ENCODE measurements at places on chromosomes 1 and 21. TPM values are rescaled to one million over a fixed set of nuclear protein-coding genes. Genes with fewer than 3 reads are reported as not detected.

PIGR gene
- total RNA-seq: not detected

MIXL1 gene
- not detected for total RNA-seq

SH2D1B gene
- total RNA-seq: 0.18 TPM

FAM72C gene
- total RNA-seq: 6.9 TPM

GJA9 gene
- total RNA-seq: not detected

AGT gene
- total RNA-seq: not detected

RCC2 gene
- 55.8 TPM for total RNA-seq

CNN3 gene
- 54.4 TPM for total RNA-seq

SLAMF1 gene
- not detected for total RNA-seq

ATP1A2 gene
- 0.13 TPM for total RNA-seq
